ENCODE measurements at places on chromosomes 4 and X.
A peak's percentile ranks its signal among the peaks of the same experiment; 100 is the strongest.

DNA sequence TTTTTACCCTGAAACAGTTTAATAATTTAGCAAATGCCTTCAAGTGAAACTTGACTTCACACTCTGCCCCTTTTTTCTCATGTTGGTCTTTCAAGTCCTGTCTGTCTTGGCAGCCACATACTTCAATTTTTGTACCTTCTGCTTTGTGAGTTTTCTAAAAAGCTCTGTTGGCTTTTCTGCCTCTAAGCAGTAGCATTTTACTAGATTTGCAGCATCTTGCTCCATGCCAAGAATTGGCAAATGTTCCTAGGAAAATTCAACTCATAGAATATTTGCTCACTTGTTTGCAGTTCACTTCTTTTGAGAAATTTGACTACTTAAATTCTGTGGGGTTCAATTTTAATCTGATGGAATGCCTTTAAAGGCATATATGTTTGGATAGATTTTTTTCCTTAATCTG lies 59.2 kb downstream of the FAM47A start:
- no peak for DNase-seq

GRCh38 chr4:151822331-151822730 lies 61.5 kb upstream of the GATB start:
- DNase-seq: no peak

GRCh38 chr4:188408244-188409030 lies 269.2 kb downstream of the TRIML1 start:
- no peak for DNase-seq

DNA sequence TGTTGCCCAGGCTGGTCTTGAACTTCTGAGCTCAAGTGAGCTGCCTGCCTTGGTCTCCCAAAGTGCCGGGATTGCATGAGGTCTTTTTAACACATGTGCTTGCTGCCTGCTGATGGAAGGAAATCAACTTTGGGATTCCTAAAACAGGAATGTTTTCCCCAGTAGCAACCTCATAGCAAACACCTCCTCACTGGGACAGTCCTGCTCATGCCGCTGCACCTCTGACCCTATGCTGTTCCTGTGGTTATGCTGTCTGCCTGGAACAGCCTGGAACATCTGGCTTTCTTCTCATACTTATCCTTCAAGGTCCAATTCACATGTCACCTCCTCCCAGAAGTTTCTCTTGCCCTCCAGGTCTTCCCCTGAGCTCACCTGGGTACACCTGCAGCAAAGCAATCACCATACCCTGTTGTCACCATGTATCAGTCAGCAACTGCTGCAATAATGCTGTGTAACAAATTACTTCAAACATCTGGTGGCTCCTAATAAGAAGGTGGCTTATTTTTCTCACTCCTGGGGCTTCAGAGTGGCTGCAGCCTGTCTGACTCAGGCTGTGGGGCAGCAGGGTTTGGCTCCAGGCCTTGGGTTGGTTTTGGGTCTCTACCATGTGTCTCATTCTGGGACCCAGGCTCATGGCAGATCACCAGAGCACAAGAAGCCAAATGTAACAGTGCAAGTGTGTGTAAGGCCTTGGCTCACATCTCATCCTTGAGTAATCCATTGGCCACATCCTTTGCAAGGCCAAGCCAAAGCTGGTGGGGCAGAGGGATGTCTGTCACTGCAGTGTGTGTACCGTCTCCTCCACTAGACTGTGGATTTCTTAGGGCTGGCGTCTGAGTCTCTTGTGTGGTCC lies 59.4 kb upstream of the SORCS2 start:
- DNase-seq: no peak

DNA sequence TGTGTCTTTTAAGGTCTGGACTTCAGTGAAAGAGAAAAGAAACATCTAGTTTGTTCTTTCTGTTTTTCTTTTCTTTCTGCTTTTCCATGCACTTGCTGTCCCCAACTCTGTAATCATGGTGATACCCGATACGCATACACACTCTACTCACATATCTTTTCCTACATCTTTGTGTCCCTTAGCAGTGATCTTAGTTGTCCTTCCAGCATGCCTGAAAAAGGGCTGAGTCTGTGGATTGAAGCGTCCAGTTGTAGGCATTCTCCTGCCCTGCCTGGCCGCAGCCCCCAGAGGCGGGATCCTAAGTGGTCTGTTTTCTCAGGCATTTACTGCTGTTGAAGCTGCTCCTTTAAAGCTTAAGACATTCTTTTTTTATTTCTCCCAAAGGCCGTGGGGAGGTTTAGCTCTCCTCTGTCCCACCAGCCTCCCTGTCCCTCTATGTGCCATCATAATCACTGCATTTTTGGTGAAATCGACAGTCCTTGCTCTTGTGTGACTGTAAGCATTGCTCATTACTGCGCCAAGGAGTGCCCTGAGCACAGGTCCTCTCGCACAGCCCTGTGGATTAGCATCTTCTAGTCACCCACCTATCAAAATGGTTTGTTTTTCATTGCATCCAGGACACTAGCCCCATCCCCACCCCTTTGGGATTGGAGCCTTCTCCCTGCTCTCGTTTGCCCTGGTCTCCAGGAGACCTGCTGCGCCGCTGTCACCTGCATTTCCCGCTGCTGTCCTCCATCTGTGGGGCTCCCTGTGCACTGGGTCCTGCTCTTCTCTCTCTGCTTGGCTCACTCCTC lies 4.4 kb downstream of the RGS12 start:
- no peak for DNase-seq

- no peak for DNase-seq
Observed at GRCh38 chrX:87727620-87728019, 210.0 kb downstream of the KLHL4 start.

DNA sequence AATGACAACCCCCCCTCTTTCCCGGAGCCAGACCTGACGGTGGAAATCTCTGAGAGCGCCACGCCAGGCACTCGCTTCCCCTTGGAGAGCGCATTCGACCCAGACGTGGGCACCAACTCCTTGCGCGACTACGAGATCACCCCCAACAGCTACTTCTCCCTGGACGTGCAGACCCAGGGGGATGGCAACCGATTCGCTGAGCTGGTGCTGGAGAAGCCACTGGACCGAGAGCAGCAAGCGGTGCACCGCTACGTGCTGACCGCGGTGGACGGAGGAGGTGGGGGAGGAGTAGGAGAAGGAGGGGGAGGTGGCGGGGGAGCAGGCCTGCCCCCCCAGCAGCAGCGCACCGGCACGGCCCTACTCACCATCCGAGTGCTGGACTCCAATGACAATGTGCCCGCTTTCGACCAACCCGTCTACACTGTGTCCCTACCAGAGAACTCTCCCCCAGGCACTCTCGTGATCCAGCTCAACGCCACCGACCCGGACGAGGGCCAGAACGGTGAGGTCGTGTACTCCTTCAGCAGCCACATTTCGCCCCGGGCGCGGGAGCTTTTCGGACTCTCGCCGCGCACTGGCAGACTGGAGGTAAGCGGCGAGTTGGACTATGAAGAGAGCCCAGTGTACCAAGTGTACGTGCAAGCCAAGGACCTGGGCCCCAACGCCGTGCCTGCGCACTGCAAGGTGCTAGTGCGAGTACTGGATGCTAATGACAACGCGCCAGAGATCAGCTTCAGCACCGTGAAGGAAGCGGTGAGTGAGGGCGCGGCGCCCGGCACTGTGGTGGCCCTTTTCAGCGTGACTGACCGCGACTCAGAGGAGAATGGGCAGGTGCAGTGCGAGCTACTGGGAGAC lies 1.6 kb downstream of the PCDH10 start:
- peak; percentile 14 for DNase-seq

GRCh38 chrX:10171249-10171648 lies 14.5 kb downstream of the CLCN4 start:
- DNase-seq: no peak

GRCh38 chr4:23061431-23061830 lies 368.7 kb downstream of the GBA3 start:
- DNase-seq: no peak

DNA sequence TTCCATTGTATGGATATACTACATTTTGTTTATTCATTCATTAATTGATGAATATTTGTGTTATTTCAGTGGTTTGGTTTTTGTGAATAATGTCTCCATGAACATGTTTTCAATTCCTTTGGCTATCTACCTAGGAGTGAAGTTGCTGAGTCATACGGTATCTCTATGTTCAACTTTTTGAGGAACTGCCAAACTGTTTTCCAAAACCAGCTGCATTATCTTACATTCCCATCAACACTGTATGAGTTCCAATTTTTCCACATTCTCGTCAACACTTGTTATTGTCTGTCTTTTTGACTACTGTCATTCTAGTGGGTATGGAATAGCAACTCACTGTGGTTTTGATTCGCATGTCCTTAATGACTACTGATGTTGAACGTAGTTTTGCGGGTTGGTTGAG lies 388.6 kb upstream of the MAGEB2 start:
- DNase-seq: no peak

- no peak for DNase-seq
Observed at GRCh38 chr4:130422261-130422660, 1326.3 kb downstream of the C4orf33 start.

DNA sequence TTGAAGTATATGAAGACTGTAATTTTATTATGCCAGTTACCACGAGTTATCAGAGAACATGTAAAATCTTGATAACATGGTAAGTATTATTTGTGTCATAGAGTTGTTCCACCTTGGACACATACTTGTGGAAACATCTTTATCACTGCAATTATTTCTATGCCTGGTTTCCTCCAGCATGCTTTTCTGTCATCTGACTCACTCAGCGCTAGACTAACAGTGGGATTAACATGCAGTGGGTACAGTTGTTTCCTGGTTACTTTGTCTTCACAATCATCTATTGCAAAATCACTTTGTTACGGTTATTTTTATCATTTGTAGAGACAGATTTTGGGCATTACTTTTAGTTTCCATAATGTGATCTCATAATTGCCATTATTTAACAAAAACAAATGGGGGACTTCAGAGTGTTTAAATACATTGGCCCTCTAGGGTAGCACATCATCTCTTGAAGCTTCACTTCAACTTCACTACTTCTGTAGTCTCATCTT lies at the start of gene STATH:
Gene STATH (plus strand): TSS at position 441 of the 491 bp plus-strand sequence. CDS start 2,472 bp downstream, outside the sequence.
- DNase-seq: no peak

GRCh38 chr4:154908168-154908567 lies 127.1 kb downstream of the RBM46 start:
- peak; percentile 1 for DNase-seq

GRCh38 chr4:176755613-176756012 lies 37.1 kb downstream of the VEGFC start:
- no peak for DNase-seq

- no peak for DNase-seq
Observed at GRCh38 chr4:118842055-118842454, 6.1 kb upstream of the SEC24D start.

GRCh38 chr4:148828291-148828690 lies 386.1 kb upstream of the NR3C2 start:
- no peak for DNase-seq

- peak; percentile 16 for DNase-seq
Observed at GRCh38 chr4:86497980-86498862, 95.9 kb upstream of the PTPN13 start.

DNA sequence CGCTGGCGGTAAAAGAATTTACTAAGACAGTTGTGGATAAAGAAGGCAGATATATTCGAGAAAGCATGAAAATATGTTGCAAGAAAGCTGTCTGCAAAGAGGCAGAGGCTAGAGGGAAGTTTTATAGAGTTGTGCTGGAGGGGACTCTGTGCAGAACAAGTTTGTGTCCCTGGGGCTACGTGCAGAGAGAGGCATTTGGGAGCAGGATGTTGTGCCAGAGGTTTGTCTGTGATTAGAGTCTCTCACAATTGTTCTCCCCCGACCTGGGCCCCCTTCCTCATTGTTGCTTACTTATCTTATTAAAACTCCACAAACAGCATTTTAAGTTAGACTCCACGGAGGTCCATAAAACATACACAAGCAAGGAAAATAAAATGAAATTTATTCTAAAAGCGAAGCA lies 831.3 kb downstream of the NLGN4X start:
- DNase-seq: no peak

DNA sequence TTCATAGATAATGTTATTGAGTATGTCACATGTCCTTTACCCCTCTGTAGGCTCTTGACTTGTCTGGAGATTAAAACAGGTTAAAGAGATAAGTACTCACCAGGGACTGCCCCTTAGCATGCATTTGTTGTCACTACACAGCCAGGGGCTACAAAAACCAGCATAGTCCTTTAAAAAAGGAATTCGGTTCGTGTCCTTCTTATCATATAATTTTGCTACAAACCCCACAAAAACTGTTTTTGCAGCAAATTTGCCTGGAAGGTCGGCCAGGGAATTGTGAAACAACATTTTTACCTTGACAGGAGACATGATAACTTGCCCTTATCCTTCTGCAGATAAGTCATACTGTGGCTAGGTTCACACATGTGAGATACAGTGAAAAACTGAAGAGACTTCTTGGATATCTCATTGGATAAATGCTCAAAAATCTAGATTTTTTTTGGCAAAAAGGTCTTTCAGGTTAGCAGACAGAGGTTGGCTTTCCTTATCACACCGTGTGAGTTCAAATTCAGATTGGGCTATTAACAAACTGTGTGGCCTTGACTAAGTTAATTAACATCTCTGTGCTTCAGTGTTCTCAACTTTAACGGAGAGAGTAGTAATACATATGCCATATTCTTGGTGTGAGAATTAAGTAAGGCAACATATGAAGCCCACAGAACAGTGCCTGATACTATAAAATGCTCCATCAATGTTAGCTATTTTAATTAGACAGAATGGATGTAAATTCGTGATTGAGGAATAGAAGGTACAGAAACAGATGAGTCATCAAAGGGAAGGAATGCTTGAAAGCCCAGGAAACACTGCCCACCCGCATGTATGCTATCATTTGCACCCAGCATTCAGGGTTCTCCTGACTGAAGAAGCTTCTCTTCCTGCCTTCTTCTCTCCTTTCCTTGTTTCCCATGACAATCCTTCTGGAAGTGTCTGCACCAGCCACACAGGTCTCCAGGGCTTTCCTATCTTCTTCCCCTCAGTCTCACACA lies 30.0 kb downstream of the FAM9C start:
- no peak for DNase-seq

- no peak for DNase-seq
Observed at GRCh38 chr4:173319696-173320095, 14.5 kb downstream of the HMGB2 start.

DNA sequence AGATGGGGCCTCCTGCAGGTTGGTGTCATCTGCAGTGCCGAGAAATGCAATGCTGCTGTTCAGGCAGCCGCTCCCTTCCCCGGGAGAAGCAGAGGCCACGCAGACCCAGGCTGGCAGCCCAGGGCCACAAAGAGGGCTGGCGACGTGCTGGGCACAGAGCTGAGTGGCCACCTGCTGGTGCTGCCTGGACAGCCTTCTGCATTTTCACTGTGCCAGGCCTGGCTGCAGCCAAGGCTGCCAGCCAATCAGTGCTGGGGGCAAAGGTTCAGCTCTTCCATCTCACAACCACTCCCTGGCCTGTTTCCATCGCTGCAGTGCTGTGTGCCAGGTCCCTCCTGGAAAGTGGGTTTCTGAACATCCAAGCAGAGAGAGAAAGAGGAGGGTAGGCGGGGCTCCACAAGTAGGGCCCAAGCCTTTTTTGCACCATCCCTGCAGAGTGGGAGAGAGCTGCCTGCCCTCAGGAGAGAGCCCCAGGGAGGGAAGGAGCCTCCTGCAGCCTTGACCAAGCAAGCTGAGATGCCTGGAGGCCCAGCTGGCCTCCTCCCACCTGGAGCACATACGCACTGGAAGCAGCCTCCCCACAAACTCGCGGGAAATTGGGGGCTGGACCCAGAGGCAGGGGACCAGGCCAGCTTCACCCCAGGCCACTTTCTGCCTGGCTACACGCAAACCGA lies 20.1 kb downstream of the ADRA2C start:
- DNase-seq: peak; percentile 33

Measured in A549 (cell line).